ENCODE measurements at places on chromosomes 7 and 10.

DNA sequence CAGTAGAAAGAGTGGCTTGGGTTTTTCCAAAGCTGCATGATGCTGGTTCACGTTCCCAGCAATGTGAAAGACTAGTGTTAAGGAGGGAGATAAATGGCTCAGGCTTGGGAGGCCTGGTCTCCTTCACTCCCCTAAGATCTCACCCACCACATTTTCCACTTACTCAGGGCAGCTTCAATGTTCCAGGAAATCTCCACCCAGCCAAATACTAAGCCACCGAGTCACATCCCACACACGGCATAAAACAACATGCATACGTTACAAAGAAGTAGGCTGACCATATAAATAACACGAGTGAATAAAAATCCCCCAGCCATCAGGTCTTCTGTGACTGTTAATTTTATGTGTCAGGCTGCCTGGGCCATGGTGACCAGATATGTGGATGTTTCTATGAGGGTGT lies 303.5 kb downstream of the SFMBT2 start:
- DNase-seq = no peak

GRCh38 chr10:120262857-120263547 lies 194.0 kb upstream of the PLPP4 start:
- no peak for DNase-seq

- DNase-seq = no peak
Measured at GRCh38 chr10:122639801-122640200, 59.8 kb downstream of the C10orf120 start.

GRCh38 chr7:128427289-128427891 lies 17.6 kb upstream of the IMPDH1 start:
- no peak for DNase-seq

DNA sequence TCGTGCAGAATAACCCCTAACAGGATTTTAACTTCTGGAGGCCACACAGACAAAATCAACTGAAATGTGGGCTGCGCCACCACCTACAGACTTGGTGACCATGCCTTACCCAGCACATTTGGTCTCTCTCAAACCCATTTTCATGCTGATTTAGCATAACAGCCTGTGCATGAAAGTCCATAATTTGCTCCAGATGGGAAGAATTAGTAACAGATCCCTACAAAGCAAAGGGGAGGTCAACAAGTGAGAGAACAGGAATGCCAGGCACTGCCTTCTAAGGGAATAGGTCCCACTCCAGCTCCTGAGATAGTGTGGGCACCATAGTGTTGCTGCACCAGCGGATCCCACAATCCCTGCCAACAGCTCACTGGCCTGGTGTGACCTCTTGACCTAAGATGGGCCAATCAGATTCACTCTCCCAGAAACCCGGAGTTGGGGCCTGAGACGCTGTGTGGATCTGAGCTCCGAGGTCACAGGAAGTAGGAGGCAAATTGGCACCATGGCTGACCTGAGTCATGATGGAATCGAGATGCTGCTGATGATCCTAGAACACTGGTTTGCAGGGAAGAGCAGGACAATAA lies 32.4 kb downstream of the SLIT1 start:
- no peak for DNase-seq

- DNase-seq = no peak
Measured at GRCh38 chr7:12127455-12127854, 83.6 kb upstream of the TMEM106B start.

DNA sequence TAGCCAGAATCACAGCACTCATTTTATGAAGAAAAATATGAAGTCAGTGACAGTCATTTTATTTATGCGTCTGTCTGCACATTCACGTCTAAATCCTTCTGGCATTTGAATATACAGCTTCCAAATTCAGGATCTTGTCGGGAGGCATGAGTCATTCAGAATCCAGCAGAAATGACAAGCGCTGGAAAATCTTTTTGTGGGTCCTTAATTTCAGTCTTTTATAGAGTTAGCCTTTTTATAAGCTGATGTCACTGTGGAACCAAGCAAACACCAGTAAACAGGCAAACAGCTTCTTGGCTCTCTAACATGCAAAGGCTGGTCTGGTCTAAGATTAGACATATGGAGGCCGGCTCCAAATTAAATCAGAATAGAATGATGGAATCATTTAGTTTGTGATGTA lies 388.2 kb upstream of the TEX47 start:
- no peak for DNase-seq

DNA sequence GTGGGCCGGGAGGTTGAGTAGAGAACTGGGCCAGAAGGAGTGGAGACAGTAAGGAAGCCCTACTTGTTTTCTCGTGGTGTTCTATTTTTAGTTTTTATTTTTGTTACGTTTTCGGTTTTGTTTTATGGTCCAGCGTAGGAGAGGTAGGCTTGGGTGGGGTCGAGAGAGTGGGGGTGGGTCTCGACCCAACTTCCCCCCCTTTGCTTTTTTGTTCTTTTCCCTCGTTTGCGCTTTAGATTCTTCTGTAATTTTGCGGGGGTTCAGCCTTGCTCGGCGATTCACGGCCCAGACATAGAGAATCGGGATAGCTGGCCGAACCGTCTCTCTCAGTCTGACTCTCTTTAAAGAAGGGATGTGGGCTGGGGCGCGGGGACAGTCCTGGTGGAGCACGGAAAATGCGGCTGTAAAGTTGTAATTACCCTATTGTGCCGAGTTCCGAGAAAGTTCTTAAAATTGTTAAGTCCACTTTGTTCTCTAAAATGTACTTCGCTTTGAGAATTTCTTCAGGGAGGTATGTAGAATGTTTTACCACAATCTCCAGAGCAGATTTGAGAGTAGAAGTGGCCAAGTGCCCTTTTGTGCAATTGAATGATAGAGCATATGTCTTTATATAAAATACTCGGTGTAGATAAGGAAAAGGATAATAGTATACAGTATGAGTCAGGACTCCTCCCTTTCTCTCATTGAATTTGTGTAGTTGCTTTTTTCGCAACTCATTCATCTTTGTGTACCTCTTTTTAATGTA lies 816 bp downstream of the DMTF1 start:
- no peak for DNase-seq

GRCh38 chr7:137135654-137136350 lies 207.7 kb downstream of the PTN start:
- no peak for DNase-seq

- no peak for DNase-seq
Measured at GRCh38 chr7:104366390-104366789, 38.0 kb downstream of the LHFPL3 start.

DNA sequence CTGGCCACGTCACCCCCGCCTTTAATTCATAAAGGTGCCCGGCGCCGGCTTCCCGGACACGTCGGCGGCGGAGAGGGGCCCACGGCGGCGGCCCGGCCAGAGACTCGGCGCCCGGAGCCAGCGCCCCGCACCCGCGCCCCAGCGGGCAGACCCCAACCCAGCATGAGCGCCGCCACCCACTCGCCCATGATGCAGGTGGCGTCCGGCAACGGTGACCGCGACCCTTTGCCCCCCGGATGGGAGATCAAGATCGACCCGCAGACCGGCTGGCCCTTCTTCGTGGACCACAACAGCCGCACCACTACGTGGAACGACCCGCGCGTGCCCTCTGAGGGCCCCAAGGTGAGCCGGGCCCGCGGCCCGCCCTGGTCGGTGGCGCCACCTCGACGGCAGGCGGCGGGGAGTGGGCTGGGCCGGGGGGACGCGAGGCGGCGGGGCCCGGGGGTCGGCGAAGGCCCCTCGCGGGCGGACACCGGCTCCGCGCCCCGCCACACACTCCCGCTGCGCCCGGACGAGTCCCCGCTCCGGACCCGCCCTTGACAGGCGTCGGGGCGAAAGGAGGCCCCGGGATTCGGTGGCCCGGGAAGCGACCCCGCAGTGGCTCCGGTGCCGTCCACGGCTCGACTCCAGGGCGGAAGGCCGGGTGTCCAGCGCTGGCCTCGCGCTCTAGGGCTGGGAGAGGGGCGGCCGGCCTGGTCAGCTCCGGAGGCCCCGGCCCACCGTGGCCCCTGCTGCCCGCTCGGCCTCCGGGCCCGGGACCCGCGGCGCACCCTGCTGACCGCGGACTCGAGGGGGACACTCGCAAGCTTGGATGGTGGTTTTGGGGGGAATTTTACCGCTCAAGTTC lies 557 bp downstream of the BAG3 start:
- no peak for DNase-seq

DNA sequence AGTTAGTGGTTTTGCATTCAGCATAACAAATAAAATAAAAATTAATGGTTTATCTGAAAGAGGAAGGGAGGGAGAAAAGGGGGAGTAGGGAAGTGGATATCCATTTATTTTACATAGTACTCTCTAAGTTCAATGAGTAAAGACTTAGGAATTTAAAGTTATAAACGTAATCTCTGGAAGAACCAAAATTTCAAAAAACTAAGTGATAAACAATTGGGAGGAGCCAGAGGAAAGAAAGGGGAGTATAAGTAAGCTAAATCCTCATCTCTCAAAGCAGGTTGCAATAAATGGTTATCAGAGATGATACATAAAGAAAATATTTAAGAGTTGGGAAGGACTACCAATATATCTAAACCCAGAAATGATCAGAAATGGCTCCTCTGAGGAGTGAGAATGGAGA lies 46.4 kb downstream of the ANK3 start:
- DNase-seq = no peak

GRCh38 chr7:25486656-25487055 lies 258.4 kb upstream of the NPVF start:
- DNase-seq = no peak

DNA sequence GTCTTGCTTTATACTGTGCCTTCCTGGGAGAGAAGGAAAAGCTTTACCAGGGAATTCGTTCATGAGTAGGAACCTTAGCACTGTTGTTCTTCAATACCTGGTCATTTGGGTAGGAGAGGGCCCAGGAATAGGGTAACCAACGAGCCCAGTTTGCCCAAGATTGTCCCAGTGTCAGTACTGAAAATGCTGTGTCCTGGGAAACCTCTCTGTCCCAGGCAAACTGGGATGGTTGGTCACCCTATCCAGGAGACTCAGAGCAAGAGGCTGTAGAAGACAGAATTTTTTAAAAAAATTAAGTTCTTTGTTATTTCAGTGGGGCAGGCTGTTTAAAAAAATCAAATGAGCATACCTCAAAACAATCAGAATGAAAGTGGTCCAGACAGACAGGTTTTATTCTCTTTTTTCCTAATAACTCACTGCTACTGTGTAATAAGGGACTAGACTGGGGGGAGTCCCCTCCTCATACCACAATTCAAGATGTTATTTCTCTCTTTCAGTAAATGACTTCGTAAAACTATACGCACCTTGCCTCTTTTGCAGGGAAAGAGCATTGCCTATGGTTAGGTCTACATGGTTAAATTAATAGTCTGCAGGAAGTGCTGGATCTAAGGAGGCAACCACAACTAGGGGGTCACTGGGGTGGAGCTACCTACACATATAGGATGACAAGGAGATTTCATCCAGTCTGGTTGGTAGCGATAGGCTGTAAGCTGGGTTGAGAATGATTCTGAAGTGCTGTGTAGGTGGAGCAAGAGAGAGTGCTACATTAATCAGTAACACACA lies 41.1 kb upstream of the FAM133B start:
- peak; percentile 24 for DNase-seq

DNA sequence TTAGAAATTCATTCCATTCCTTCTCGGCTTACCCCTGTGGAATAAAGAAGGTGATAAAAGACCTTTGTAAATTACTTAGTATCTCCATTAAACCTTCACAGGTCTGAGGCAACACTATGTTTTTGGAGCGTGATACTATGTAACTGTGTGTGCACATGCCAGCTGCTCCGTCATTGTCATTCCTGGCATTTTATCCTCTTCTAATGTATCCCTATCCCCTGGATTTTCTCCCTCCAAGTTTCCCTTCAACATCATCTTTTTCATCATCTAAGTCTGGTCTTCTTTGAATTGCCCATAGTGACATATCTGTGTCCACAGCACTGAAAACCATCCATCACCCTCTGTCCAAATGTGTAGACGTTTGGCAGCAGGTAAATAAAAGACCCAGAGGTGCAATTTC lies 125.7 kb downstream of the TEX36 start:
- DNase-seq = no peak

GRCh38 chr10:125985557-125986240 lies 89.3 kb downstream of the FANK1 start:
- DNase-seq = no peak

DNA sequence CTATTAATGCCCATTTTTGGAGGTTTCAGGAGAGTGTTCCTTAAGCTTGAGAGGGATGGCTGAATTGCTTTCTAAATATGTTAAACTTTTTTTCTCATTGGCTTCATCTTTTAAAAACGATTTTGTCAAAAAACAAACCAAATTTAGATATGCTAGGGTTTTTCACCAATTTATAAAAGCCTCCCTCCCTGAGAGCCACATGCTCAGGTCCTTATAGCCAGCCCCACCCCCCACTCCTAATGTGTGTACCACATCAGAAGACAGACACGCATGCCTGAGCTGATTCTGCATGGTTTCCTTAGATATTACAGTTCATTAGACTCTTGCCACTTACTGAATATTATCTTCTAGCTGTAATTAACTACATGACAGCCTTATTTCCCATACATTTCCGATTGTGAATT lies 2.0 kb downstream of the CUL1 start:
- DNase-seq = peak; percentile 14

- no peak for DNase-seq
Measured at GRCh38 chr7:27872356-27873275, 132.7 kb downstream of the TAX1BP1 start.

- DNase-seq = no peak
Measured at GRCh38 chr10:44958196-44958897, 1.3 kb upstream of the RASSF4 start.

GRCh38 chr7:113134025-113134424 lies 15.7 kb upstream of the SMIM30 start:
- DNase-seq = no peak

DNA sequence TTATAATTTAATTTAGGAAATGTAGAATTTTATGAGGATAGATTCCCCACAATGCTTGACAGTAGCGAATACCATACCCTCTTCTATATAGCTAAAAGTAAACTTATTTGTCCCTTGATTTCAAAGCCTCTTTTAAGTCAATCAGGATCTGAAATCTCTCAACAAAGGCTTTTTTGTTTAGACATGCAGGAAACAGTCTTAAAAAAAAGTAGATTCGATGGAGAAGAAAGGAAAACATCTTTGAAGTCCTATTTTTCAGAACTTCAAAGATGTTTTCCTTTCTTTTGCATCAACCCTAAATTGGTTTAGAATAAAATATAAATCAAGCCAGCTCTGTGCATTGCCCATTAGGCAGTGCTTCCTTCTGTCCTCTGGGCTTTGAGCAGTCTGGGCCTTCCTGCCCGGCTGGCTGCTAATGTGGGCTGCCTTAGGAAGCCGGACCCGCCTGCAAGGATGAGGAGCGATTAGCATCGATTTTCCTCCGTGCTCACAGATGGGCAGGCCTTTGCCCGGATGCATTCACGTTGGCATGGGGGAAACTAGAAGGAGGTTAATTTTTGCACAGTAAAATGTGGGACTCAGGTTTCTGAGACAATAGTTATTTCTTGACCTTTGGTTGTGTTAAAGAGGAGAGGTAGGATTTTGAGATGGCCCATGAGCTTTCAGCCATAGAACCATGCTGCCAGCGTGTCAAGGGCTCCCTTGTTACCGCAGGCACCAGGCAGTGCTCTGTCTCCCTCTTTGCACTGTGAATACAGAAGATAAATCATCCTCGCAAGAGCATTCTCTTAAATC lies 15.5 kb downstream of the MSRB2 start:
- no peak for DNase-seq

Measured in activated naive CD8-positive, alpha-beta T cell treated with anti-CD3 and anti-CD28 coated beads, Interleukin-2, amount 50 U/mL, for 16 hours (primary cell).